ENCODE measurements at places on chromosomes 6 and 20.

DNA sequence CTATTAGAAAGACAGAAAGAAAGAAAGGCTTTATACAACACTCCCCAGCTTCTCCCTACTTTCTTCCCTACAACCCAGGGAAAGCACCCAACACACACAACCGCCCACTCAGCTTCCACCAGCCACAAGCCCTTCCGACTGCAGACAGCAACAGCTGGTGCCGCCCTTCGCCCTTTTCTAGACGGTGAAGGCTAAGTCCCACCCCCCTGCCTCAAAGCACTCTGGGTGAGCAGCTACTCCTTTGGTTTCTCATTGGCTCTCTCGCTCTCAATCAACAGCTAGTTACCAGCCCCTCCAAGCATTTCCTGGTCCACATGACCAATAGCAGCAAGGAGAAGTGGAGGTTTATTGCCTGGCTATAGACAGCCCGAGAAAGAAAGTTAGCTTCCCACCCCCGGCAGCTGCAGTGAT, 230.1 kb upstream of the MOCS1 start:
- DNase-seq = no peak

DNA sequence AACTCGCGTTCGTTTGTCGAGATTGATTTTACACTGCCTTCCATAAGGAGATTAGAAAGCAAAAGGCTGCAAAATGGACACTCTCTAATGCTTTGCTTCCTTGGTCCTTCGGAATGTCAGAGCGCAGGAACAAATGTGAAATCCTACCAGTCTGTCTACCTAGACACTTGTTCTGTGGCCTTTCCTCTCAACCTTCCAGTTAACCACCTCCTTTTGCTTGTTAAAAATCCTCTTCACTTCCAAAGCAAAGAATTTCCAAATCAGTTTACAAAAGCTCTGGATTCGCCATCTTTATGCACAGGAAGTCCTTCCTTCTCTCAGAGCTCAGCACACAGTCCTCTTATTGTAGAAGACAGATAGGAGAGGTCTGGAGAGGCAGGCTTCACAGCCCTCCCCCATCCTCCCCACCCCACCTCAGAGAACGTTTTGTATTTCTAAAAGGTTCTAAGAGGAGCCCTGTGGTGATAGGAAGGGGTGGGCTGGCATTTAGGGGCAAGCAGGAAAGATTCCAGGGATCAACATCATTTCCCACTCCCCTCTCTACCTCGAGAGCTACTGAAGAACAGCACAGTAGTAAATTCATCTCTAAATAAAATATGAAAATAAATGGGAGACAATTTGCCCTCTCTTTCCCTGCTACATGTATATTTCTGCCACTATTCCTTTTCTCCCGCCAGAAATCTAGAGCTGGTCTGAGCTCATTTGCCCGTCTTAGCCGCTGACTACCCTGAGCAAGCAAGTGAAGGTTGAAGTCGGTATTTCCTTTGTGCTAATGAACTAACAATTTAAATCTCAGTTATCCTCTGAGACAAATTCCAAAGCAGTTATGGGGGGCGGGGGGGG, 18.9 kb downstream of the TFAP2A start:
- no peak for DNase-seq

GRCh38 chr20:16844406-16844805, 96.2 kb downstream of the OTOR start:
- DNase-seq = no peak

DNA sequence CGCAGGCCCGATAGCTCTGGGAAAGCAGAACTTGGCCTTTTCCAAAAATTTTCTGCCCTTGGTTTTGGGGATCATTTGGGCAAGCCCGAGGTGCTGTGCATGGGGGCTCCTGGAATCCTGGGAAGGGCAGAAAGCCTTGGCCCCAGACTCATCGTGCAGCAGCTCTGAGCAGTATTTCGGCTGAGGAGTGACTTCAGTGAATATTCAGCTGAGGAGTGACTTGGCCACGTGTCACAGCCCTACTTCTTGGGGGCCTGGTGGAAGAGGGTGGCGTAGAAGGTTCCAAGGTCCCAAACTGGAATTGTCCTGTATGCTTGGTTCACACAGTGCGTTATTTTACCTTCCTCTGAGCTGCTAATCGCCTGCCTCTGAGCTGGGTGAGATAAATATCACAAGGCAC, 1.1 kb upstream of the BMP2 start:
- DNase-seq = no peak

DNA sequence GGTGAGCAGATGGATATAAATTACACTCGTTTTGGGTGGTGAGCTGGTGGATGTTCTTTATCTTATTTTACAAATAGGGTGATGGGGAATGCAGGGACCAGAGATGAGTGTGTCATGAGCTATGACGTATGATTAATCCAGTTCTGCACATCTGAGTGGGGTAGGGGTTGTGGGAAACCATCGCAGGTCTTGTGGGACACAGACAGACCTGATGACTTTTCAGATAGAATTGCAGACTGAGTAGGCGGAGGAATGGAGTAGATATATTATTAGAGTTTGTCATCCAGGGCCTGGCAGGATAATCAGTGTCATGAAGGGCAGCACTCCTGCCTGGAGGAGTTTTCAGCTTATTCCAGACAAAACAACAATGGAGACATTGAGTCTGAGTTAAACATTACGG, 12.9 kb upstream of the DSP start:
- DNase-seq = no peak

GRCh38 chr6:109347779-109348178, 34.5 kb downstream of the CD164 start:
- DNase-seq = no peak

DNA sequence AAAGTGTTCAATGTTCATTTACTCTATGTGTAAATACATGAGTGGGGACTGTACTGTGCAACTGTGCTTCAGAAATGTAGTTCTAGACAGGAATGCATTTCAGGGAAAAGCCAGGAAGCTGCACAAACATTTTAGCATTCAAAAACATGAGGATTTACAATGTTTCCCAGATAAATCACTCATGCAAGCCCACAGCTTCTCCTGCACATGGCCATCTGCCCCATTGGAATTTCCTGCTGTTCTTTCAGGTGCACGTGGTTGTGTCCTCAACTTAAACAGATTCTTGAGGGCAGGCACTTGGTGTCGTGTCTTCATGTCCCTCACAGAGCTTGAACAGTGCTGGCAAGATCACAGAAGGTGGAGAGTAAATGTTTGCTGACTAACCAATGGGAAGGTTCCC, 101.5 kb downstream of the UNC5CL start:
- no peak for DNase-seq

DNA sequence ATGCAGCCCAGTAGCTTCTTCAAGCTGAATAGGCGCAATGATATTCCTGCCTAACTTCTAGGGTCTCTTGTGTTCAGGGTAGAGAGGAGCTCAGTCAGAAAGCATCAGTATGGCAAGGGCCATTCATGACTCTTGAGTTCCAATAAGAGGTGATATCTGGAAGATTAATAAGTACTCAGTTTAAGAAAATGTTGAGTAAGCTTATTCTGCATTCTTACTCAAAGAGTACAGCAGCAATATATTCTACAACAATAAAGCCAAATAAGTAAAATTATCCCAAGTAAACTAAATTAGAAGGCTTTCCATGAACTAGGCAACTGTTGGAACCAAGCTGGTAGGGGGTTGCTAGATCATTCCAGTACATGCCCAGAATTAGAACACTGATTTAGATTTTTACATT, 303.2 kb downstream of the PACRG start:
- no peak for DNase-seq

All from activated CD4-positive, alpha-beta T cell treated with anti-CD3 and anti-CD28 coated beads for 1 hour (primary cell).